ENCODE measurements at places on chromosomes 11 and 22.
A peak's percentile ranks its signal among the peaks of the same experiment; 100 is the strongest.

DNA sequence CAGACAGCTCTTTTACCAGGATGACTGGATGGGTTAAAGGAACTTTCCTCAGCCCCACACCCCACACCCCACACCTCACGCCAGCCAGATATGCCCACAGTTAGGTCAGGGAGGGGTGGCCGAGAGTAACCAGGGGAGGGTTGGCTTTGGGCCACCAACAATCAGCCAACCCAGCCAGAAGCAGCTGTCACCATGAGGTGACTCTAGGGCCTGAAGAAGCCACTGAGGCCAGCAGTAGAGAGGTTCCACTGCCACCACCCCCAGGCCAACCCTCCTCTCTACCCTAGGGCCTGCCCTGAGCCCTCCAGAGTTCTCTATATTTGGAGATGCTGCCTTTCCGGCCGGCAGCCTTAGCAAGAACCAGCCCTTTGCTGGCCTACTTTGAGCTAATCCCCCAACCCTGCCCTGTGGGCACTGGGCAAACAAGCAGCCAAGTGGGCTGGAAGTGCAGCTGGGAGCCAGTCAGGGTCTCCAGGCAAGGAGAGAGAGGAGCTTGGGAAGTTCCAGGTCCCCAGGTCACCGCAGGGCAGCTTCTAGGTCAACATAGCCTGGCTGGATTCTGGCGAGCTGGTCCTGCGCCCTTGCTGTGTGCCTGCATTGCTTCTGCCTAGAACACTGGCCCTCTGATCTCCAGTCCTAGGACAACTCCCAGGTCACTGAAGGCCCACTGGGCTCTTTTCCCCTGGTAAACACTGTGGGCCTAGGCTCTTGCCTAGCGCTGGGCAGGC, 12.0 kb upstream of the SYT8 start:
- no peak for DNase-seq

GRCh38 chr22:36415415-36416168, 27.8 kb upstream of the MYH9 start:
- DNase-seq, result no peak

GRCh38 chr22:49856343-49856742, 2.7 kb downstream of the ZBED4 start:
- DNase-seq, result no peak

DNA sequence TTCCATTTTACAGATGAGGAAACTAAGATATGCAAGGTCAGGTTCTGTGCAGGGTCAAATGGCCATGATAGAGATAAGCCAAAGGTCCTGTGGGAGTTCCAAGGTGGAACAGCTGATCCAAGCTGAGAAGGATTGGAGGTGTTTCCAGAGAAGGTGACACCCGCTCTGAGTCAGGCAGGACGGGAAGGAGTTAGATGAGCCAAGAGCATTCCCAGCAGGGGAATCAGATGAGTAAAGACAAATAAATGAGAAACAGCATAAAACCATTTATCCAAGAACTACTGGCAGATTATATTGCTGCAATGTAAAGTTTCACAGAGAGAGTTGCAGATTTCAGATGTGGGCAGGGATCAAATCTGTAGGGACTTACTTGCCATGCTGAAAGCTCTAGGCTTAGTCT, 18.9 kb upstream of the HEPHL1 start:
- DNase-seq, result peak; percentile 66

GRCh38 chr11:69984457-69985261, 93.5 kb upstream of the ANO1 start:
- DNase-seq, result no peak

- no peak for DNase-seq
Measured at GRCh38 chr22:20238901-20239675, 29.0 kb downstream of the RTN4R start.

DNA sequence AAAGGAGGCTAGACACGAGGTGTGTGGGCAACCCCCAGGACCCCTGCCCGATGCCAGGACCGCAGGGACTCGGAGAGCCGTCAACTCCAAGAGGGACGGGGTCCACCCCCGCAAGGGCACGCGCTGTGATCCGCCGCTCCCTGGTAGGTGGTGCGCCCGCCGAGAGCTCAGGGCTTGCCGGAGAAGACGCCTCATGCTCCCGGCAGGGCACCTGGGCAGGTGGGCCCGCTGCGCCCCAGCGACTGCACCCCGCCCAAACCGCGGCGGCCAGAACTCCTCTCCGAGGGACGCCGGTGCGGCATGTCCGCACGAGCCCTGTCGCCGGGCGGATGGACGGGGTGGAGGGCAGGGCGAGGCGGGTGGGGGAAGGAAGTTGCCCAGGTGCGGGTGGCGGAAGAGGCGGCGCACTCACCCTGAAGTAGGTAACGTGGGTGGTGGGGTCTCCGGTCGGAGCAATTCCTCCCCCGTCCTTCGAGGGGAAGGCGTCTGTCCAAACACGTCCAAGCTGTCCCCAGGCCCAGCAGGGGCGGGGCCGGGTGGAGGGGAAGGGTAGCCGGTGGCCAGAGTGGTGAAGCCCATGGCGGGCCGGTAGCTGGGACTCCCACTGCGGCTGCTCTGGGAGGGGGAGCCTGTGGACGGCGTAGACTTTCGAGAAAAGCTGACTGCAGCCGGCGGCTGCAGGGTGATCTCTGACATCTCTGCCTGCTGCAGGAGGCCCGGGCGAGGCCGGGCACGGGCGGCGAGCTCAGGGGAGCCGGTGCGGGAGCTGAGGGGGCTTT, 37.2 kb downstream of the IGSF9B start:
- no peak for DNase-seq

DNA sequence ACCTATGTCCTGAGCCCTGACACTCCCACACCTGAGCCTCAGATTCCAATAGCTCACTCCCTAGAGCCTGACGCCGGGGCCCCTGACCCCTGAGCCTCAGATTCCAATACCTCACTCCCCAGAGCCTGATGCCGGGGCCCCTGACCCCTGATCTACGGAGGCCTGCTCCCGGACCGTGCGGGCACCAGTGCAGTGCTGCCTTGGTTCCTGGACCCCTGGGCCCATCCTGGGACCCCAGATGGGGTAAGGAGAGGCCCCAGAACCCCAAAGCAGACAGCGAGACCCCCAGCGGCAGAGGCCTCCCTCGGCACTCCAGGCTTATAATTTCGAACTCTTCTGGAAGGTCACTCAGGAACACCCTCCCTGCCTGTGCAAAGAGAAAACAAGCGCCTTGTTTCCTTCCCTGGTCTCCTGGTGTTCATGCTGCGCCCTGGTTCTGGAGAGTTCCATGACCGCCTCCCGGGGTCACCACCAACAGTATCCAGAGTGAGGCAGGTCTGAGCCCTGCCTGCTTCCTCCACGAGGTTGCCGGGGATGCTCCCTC, 7.5 kb downstream of the SUSD2 start:
- no peak for DNase-seq

DNA sequence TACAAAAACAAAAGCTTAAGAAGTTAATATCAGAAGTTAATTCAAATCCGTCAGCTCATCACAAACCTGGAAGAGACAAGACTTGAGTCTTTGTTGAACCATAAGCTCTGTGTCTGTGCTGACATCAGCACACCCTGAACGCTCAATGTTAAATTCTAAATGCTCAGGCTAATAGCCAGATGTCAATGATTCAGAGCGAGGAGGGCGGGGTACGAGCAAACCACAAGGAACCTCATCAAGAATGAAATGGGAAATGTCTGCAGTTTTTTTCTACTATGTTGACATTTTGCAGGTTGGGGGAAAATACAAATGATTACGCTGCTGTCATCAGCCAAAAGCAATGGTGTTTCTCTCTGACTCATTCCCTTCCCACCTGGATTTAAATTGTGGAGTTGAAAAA, 1057.2 kb downstream of the NTM start:
- no peak for DNase-seq

DNA sequence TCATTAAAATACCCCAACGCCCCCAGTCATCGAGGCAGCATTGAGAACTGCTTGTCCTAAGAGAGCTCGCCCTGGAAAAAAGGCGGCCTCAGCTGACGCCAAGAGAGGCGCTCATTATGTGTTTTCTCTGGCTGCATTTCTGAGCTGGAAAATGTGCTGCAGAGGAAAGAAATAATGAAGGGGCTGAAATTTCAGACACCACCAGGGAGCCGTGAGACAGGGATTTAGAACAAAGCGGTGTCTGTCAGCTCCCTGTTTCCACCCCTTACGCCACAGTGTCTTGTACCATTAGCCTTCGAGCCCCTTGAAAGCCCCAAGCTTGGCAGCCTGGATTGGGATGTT, 14.4 kb downstream of the USH1C start:
- no peak for DNase-seq

GRCh38 chr11:113581713-113582112, 106.5 kb upstream of the DRD2 start:
- DNase-seq, result no peak

- no peak for DNase-seq
Measured at GRCh38 chr11:57983191-57983590, 40.5 kb upstream of the OR9Q1 start.

- no peak for DNase-seq
Measured at GRCh38 chr11:115179636-115180035, 324.6 kb downstream of the CADM1 start.

DNA sequence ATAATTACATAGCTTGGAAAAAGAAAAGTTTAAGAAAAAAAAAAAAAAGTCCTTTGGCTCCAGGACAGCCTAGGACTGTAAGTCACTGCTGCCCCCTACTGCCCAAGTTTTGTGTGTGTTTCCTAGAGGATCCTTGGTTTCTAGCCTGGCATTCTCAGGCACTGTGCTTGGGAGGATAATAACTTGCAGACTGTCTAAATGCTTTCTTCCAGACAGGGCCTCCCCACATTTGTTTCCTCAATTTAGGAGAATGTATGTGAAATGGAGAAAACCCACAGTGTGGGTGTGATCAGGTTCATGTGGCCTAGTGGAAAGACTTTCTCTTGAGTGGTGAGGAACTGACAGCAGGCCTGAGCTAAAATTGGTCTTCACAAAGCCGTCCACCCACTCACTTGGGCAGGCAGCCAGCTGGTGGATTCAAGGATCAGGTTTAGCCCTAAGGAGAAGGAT, 191.0 kb downstream of the NAV2 start:
- DNase-seq, result peak; percentile 72

DNA sequence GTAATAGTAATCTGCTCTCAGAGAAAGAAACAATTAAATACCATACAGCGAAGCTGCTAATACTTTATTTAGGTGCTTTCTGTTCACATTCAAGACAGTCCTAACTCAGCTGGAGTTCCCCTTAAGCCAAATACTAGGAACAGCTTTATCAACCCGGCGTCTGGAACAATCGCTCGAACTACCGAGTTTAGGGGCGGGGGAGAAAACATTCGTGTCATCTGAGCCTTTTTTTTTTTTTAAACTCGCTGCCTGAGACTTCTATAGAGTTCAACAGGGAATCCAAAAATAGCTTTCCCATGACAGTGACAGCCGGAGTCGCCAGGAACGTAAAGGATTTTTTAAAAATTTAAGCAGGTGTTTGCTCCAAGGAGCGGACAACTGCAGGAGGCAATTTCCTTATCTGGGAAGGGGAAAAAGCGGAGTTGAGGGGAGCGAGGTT, 852 bp downstream of the TRAF6 start:
- DNase-seq, result no peak

DNA sequence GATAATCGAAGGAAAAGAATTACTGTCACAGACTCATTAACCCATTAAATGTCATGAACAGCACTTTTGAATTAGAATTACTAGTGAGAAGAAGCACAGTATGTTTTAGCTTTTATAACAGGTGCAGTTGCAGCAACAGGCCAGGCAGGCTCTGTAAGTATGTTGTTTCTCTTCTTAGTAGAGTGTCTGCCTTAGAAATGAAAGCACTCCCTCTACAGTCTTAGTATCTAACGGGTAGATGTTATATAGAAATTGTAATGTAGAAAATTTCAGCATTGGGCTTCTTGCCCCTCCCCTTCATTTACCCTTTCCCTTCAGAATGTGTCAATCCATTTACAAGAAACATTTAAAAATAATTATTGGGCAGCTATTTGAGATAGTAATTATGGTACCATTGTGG, 87.4 kb downstream of the HIPK3 start:
- no peak for DNase-seq

- no peak for DNase-seq
Measured at GRCh38 chr11:125053167-125053566, 9.9 kb upstream of the SLC37A2 start.

GRCh38 chr11:119673759-119674336, 55.2 kb downstream of the NECTIN1 start:
- no peak for DNase-seq

GRCh38 chr11:69716099-69716498, 12.3 kb upstream of the FGF19 start:
- DNase-seq, result no peak
